Progenitor cell of endocrine pancreas (in vitro differentiated cells): ENCODE measurements at places on chromosomes 6 and 20. TPM values are rescaled to one million over a fixed set of nuclear protein-coding genes. Genes with fewer than 3 reads are reported as not detected.

The PHACTR1 gene
- 8.6 and 8.7 TPM in 2 replicates for total RNA-seq

The SYNCRIP gene
- 127 and 136 TPM in 2 replicates for total RNA-seq

The RIPPLY2 gene
- not detected in 2 replicates for total RNA-seq

The MYL9 gene
- total RNA-seq: 31.0 and 46.0 TPM in 2 replicates

The PAX1 gene
- 1.3 and 3.3 TPM in 2 replicates for total RNA-seq

The DYNLT2 gene
- 1.6 and 1.8 TPM in 2 replicates for total RNA-seq

The BAG2 gene
- total RNA-seq: 4.8 and 4.9 TPM in 2 replicates

The RFX6 gene
- total RNA-seq: 28.7 and 34.2 TPM in 2 replicates

The POLR1H gene
- 23.0 and 27.3 TPM in 2 replicates for total RNA-seq

The C20orf141 gene
- total RNA-seq: not detected in 2 replicates

The TAAR8 gene
- not detected in 2 replicates for total RNA-seq

The OTOR gene
- not detected in 2 replicates for total RNA-seq

The BMP7 gene
- total RNA-seq: 28.4 and 35.4 TPM in 2 replicates

GRCh38 chr6:138230221-138230620 is 11.9 kb upstream of the PBOV1 start:
- no peak for DNase-seq

GRCh38 chr6:101400326-101401135 is 7.0 kb downstream of the GRIK2 start:
- no peak for DNase-seq

GRCh38 chr20:46396052-46396740 is 10.2 kb downstream of the ELMO2 start:
- DNase-seq: no peak

DNA sequence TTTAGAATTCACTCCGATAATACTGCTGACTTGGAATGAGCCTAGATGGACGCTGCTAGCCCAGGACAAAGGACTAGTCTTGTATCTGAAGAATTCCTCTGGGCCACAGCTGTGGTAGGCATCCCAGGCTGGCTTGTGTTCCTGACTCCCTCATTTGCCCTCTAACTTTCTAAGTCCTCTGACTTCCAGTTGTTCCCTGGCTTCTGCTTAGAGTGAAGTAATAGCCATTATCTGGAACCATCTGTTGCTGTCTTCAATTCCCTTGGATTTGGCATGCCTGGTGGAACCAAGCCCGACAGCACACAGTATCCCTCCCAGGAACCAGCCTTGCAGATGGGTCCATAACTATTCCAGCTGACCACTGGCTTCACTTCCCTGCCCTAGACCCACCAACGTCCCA is 376.0 kb downstream of the SYNE1 start:
- no peak for DNase-seq

DNA sequence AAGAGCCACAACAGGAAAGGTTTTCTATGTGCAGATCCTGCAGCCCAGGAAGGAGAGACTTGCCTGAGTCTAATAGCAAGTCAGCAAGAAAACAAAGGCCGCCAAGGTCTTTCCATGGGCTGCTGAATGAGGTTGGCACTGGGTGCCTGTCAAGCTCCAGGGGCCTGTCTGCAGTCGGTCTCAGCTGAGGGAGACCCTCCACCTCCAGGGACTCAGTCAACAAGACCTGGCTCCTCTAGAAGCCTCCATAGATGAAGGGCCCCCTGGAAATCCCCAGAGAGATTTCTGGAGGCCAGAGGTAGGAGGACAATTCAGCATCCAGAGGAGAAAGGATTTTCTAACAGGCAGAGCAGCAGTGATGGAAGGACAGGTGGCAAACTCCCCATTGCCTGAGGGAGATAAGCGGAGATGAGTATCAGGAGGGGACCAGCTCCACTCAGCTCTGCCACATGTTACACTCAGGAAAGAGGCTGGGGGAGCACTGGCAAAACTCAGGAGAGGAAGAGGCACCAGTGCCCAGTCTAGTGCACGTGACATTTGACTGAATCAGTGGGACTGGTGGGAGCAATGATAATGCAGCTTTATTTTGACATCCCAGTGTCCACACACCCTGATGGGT is 33.5 kb upstream of the FKBP1A start:
- no peak for DNase-seq

DNA sequence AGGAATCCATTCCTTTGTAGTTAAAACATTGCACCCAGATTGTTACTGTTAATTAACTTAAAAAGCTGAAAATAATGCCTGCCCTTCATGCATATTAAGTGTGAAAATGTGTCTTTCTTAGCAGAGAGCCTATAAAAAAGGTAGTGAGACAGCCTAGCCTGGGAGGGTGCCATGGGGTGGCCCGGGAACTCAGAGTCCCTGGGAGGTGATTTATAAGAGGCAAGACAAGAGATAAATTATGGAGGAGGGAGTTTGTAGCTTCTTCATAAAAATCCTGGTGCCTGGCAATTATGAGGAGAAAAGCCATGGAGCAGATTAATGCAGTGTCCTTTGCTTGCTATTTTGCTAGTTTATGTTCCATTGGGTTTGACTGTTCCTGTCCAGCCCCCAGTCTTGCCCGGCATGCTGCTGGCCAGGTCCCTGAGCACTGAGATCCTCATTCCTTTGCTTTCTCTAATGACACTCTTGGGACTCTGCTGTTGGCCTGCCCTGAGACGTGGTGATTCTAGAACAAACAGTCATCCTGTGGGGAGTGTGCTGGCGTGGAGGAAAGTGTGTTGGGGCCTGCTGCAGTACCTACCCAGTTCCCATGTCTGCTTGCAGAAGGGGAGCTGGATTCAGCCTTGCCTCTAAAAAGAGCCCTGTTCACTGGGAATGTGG is 4.2 kb downstream of the MLN start:
- no peak for DNase-seq

GRCh38 chr6:47310131-47310480 is 401 bp upstream of the TNFRSF21 start:
- DNase-seq: no peak

- no peak for DNase-seq
Measured at GRCh38 chr20:43830883-43831282, 83.8 kb upstream of the TOX2 start.

DNA sequence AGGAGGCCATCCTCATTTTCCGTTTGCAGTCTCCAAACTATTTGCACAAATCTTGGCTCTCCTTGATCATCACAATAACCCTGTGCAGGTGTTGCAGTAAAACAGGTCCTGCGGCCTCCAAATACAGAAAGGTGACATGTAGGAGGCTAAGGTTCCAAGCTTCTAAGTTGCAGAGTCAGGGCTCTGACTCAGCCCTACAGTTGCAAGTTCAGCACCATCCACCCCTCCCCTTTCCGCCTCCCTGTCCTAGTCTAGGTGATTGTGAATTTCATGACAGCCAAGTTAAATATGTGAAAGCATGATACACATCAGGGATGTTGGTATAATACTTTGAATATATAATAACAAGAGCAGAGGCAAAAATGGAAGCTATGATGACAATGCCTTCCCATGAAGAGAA is 317.3 kb upstream of the CDH4 start:
- DNase-seq: no peak

- no peak for DNase-seq
Measured at GRCh38 chr6:16238963-16239797, 793 bp downstream of the GMPR start.

- DNase-seq: no peak
Measured at GRCh38 chr6:1613688-1614447, 4.2 kb downstream of the FOXC1 start.

GRCh38 chr6:139325686-139326085 is 33.9 kb upstream of the TXLNB start:
- no peak for DNase-seq

- no peak for DNase-seq
Measured at GRCh38 chr6:83461438-83461837, 30.6 kb upstream of the ME1 start.

- no peak for DNase-seq
Measured at GRCh38 chr20:62752181-62752670, 43.6 kb downstream of the NTSR1 start.

DNA sequence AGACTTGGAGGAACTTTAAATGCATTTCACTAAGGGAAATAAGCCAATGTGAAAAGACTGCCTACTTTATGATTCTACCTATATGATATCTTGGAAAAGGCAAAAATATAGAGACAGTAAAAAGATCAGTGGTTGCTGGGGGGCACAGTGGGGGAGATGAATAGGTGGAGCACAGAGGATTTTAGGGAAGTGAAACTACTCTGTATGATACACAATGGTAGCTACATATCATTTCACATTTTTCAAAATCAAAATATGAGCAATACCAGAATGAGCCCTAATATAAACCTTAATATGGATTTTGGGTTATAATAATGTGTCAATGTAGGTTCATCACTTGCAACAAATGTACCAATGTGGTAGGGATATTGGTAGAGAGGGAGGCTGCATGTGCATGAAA is 161.4 kb upstream of the HTR1E start:
- no peak for DNase-seq

DNA sequence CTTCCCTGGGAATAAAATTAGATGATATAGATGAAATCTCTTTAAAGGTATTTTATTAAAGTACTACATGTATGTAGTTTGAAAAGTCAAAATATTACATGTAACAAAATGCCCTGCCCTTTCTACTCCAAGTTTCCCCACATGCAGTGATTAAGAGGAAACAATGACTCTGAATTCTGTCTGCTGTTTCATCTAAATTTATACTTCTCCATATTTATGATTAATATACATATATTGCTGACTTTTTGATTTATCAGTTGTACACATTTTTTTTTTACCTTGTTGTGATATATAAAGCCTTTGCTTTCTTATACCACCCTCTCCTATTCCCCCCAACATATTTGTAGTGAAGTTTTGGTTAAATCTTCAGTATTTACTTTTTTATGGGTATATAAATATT is 127.9 kb downstream of the ZFAND3 start:
- DNase-seq: no peak

DNA sequence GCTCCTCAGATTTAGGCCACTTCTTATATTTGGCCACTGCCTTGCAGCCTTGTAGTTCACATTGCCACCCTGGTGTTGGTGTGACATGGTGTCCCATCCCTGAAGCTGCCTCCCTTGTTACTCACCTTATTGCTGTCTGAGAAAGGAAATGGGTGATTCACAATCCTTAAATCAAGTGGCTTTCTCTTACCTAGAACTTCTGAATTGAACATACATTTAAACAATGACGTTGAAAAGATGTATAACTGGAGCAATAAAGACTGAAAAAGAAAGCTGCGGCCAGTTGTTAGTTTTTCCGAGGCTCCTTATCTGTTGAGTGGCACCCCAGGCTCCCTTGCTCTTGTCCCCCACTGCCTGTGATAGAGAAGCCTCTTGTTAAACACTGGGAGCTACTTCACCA is 28.8 kb upstream of the GNRH2 start:
- DNase-seq: no peak

GRCh38 chr6:55636406-55637102 is 57.6 kb upstream of the HMGCLL1 start:
- DNase-seq: no peak

GRCh38 chr20:43917380-43917779 is 2.7 kb downstream of the TOX2 start:
- no peak for DNase-seq

DNA sequence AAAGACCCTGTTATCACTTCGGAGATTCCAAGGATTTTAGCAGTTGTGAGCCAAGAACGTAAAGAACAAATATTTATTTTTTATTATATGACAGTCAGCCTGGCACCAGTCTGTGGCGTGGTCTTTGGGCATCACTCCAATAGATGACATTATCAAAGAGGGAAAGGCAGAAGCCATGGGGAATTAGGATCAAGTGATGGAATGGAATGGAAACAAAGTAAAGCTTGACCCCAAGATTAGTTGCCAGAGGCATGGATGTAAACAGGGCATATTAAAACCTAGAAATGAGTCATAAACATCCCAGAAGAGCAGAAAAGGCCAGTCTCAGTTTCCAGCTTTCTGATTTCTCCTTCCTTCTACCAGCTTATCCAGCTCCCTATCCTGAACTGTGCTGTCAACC is 11.5 kb downstream of the EIF2S2 start:
- no peak for DNase-seq

GRCh38 chr20:38842558-38842981 is 37.1 kb downstream of the PPP1R16B start:
- no peak for DNase-seq

DNA sequence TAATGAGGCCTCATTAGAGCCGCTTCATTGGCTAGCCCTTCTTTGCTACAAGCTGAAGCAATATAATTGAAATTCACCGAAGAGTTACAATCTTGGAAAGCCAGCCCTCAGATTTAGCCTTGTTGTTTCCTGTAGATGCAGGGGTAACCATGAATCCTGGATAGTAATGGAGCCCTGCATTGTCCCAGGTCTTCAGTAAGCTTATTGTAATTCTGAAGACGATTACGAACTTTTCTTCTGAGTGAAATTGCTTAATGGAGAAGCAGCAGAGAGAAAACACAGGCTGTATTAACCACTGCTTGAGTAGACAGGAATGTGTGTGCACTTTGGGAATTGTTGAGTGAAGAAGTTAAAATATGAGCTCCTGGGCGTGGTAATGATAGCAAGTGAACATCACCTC is 26.3 kb upstream of the NAA20 start:
- DNase-seq: no peak

DNA sequence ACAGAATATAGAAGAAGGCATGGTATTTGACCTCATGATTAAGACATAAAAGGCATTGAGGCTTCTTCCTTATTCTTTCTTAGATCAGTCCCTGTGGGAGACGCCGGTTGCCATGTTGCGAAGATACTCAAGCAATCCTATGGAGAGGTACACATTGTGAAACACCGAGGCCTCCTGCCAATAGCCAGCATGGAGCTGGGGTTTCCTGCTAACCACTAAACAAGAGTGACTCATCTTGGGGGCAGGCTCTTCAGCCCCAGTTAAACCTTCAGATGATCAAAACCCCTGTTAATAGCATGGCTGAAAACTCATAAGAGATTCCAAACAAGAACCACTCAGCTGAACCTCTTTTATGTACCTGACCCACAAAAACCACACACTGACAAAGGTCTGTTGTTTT is 478.8 kb downstream of the CD83 start:
- DNase-seq: no peak

GRCh38 chr20:39849664-39850063 is 839.4 kb downstream of the MAFB start:
- DNase-seq: no peak

GRCh38 chr6:27031302-27031701 is 216.2 kb upstream of the PRSS16 start:
- DNase-seq: no peak

DNA sequence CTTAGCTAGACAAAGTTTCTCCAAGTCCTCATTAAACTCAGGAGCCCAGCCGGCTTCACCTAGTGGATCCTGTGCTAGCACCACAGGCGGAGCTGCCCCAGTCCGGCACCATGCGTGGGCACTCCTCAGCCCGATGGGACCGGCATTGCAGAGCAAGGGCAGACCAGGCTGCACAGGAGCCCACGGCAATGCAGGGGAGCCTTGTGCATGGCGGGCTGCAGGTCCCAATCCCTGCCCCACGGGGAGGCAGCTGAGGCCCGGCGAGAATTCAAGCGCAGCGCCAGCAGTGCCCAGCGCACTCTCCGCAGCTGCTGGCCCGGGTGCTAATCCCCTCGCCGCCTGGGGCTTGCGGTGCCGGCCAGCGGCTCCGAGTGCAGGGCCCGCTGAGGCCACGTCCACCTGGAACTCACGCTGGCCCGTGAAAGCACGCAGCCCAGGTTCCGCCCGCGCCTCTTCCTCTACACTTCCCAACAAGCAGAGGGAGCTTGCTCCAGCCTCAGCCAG is 292.3 kb upstream of the EYS start:
- DNase-seq: no peak
